ENCODE measurements at places on chromosomes 1 and 21. TPM values are rescaled to one million over a fixed set of nuclear protein-coding genes. Genes with fewer than 3 reads are reported as not detected.

Gene CALML6
- 0.49 TPM for total RNA-seq

Gene HIPK1
- 91.2 TPM for total RNA-seq

Gene TNFRSF1B
- total RNA-seq = 90.9 TPM

Gene KCNE2
- total RNA-seq = 2.2 TPM

Gene KLF18
- not detected for total RNA-seq

Gene CD247
- 5.2 TPM for total RNA-seq

Gene THEM5
- total RNA-seq = not detected

Gene TCHHL1
- total RNA-seq = not detected
